ENCODE measurements at places on chromosomes 5 and 9.

GRCh38 chr5:93151121-93151520 lies 429.9 kb downstream of the NR2F1-AS1 start:
- DNase-seq = no peak

DNA sequence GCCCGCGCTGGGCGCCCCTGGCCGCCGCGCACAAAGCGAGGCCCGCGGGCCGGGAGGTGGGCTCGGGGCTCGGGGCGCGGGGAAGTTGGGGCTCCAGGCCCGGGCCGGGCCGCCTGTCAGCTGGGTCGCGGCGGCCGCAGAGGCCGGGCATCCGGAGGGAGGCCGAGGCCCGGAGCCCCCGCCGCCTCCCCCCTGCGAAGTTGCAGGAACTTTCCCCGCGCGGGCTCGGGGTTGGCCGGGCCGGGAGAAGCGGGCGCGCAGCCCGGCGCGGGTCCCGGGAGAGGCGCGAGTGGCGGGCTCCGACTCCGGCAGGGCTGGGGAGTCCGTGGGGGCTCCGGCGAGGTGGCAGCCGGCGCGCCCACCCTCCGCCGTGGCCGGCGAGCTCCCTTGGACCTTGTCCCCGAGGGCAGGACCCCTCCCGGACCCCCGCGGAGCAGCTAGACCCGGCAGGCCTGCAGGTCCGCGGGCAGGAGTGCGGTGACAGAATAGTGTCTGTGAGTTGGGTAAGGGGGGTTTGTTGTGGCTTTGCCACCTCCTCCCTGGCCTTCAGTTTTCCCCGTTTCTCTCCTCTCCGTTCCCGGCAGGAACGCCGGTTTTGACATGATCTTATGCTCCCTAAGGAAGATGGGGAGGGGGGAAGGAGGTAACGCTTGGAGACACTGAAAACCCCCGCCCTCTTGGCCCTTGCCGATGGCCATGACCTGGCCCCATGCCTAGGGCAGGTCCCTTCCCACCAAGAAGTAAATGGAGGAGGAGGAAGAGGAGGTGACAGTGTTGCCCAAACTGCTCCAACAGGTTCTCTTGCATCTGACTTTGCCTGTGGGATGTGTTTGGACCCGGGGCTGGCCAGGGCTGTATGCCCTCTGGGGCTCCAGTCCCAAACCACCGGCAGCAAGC lies 942 bp downstream of the PHF2 start:
- DNase-seq = peak; percentile 33

GRCh38 chr5:32325062-32325461 lies 12.3 kb upstream of the MTMR12 start:
- no peak for DNase-seq

- DNase-seq = no peak
Observed at GRCh38 chr9:137511758-137512463, 38.3 kb downstream of the PNPLA7 start.

DNA sequence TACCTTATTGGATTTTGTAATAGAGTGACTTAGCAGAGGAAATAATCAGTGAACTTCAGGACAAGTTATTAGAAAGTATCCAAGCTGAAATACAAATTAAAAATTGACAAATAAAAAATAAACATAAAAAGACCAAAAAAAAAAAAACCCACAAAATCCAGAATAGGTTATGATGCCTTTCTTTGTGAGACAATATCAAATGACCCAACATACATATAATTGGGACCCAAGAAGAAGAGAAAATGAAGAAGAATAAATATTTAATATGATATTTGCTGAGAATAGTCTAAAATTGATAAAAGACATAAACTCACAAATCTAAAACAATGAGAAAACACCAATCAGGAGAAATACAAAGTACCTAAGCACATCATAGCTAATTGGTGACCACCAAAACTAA lies 81.8 kb downstream of the ICE1 start:
- DNase-seq = no peak
